ENCODE measurements at places on chromosomes 4 and X. TPM values are rescaled to one million over a fixed set of nuclear protein-coding genes. Genes with fewer than 3 reads are reported as not detected.

DNA sequence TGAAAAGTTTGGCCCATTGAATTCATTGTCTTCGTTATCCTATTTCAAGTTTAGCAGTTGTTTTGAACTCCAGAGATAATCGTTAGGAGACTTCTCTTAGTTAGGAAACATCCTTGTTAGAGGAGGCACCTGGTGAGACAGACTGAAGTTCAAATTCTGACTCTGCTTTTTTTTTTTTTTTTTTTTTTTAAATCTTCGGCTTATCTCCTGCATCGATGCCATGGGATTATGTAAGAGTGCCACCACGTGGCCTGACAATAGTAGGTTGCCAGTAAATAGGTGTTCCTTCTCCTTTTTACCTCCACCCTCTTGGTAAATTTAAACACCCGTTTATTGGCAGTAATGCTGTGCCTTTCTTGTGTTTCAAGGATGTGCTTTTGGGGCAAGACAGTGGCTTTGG lies 149.3 kb downstream of the SOWAHB start:
- peak; percentile 46 for DNase-seq

The RIBC1 gene
- 0.99 TPM for total RNA-seq

GRCh38 chr4:75895744-75896314 lies 6.4 kb downstream of the PPEF2 start:
- no peak for DNase-seq

DNA sequence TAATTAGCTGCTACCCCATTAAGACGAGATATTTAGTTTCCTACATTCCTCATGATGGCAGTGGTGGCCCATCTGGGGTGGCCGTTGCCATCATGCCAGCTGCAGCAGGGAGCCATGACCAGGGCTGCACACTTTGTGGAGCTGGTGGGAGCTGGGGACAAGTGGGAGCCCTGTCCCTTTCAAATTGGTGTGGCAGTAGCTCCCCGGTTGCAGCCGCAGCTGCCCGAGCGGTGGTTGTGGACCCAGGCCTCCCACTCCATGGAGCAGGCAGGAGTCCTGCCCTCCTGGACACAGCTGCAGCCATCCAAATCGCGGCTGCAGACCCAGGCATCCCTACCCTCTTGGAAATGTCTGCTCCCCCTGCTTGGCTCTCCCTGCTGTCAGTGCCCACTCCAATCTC lies 9.3 kb upstream of the SYTL5 start:
- no peak for DNase-seq

DNA sequence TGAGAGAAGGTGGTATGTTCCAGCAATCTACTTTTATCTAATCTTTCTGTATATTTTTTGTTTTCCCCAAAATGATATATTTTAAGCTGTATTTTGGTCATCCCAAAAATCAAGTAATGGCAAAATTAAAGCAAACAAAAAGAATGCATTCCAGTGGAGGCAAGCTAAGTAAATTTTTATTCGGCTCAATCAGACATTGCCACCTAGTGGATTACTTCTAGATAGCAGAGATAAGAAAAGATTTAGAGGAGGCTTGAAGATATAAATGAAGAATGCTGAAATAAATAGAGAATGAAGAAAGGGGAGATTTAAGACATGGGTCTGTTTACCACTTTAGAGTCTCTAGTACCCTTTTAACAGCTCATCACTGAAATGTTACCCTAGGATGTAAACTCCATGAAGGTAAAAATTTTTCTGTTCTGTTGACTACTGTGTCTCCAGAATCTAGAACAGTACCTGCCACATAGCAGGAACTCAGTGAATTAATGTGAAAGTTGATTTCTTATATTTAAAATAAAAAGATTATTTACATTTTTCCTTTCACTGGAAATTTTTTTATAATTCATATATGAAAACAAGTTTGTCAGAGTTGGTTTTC lies 110.9 kb upstream of the ANK2 start:
- DNase-seq = no peak

GRCh38 chr4:171891038-171891437 lies 77.8 kb downstream of the GALNTL6 start:
- no peak for DNase-seq

- DNase-seq = no peak
Measured at GRCh38 chr4:126698224-126698623, 934.5 kb upstream of the INTU start.
